ENCODE measurements at places on chromosomes 7 and 10.

- no peak for DNase-seq
Measured at GRCh38 chr7:116351966-116352365, 141.6 kb downstream of the TES start.

DNA sequence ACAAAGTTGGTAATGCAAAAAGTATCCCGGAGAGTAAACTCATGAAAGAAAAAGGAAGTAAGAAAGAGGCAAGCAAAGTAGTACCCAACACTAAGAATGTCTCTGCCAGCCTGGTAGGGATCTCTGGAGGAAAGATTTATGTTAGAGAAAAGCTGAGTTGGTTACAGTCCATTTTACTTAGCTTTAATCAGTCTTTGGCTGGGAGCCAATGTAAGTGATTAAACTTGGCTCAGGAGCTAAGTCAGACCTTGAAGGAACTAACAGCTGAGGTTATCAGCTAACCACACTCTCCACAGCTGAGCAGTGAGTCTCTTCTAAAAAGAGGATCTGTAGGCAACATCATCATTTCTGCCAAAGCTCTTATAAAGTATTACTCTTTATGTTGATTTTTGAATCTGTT is 148.0 kb downstream of the ANKRD7 start:
- no peak for DNase-seq

DNA sequence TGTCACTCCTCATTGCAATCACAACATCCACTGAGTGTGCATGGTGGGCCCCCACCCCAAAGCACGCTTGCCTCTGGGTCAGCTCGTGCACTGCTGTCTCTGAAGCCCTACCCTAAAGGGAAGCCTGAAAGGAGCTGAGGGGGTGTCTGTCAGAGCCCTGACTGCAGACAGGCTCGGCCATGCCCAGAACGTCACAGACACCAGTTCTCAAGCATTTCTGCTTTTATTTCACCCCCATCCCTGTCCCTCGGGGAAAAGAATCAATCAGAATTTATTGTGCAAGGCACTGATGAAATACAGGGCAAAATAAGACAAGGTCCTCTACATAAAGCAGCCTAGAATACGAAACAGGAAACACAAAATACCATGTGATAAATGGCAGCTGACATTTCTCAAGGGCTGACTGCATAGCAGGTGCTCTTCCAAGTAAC is 231.8 kb downstream of the WDR37 start:
- no peak for DNase-seq

- DNase-seq, result no peak
Measured at GRCh38 chr10:59047957-59048618, 128.4 kb upstream of the PHYHIPL start.
